ENCODE measurements at places on chromosomes 5 and 9.

DNA sequence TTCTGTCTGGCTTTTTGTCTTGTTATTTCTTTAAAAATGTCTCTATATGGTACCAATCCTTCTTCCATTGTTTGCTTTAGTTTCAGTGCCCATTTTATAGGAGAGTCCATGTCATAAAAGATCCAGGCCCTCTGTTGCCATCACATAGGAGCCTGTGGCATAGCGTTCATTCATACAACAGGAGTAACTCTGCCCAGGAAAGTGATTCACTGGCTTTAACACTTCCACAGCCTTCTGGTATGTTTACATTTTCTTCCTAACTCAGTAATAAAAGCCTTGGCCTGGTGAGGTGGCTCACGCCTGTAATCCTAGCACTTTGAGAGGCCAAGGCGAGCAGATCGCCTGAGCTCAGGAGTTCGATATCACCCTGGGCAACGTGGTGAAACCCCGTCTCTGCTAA lies 519.3 kb upstream of the PTGER4 start:
- DNase-seq, result no peak

DNA sequence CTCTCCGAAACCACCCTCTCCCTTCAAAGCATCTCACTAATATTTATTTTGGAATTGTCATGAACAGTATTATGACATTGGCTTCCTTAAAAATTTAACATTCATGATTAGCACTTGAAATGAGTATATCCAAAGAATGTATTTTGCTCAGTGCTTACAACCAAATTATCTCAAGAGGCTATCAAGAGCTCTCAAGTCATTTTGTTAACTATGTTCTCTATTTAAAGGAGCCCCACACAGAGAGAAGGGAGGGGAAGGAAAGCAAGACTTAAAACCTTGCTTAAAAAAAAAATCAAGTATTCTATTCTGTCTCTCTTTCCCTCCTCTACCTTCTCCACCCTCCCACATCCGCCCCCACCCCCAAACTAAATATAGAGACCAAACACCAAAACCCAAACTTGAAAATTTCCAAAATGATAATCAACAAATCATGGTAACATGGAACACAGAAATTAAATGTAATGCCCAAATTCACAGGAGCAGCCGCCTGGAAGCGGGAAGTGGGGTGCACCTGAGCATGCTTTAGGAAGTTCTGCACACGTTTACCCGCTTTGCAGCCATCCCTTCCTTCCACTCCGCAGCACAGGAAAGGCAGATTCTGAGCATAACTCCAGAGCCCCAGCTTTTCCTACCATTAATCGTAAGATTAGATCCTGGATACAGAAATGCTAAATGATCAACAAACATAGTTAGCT lies 66.9 kb downstream of the EBF1 start:
- no peak for DNase-seq

GRCh38 chr5:178576591-178577351 lies 13.4 kb downstream of the COL23A1 start:
- no peak for DNase-seq

DNA sequence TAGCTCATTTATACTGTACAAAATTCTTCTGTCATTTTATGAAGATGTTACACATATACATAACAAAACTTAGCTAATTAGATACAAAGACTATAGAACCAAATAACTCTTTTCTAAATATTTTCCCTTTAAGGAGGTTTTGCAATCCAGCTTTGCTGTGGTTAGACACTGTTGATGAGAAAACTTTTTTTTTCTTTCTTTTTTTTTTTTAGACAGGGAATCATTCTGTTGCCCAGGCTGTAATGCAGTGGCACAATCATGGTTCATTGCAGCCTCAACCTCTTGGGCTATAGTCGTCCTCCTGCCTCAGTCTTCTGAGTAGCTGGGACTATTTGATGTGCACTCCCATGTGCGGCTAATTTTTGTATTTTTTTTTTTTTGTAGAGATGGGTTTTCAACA lies 38.5 kb upstream of the CDKN2B start:
- no peak for DNase-seq

- no peak for DNase-seq
Observed at GRCh38 chr9:77442436-77442835, 205.7 kb downstream of the GNA14 start.

DNA sequence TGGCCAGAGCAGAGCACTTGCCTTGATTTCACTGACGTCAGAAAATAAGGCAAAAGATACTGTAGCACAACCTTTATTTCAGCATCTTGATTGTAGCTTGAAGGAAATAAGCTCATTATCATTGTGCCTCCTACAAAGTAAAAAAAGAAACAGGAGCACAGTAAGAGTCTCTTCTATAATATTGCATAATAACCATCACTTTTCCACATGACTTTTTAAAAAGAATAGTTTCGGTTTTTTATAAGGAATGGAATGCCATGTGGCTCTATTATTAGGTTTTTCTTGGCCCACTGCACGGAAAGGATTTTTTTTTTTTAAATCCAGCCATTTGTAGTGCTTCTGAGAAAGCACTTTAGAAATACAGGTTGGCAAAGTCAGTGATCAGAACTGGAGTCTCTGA lies 655.3 kb downstream of the LRRC70 start:
- DNase-seq, result no peak

GRCh38 chr9:27595733-27596132 lies 22.5 kb upstream of the C9orf72 start:
- no peak for DNase-seq

DNA sequence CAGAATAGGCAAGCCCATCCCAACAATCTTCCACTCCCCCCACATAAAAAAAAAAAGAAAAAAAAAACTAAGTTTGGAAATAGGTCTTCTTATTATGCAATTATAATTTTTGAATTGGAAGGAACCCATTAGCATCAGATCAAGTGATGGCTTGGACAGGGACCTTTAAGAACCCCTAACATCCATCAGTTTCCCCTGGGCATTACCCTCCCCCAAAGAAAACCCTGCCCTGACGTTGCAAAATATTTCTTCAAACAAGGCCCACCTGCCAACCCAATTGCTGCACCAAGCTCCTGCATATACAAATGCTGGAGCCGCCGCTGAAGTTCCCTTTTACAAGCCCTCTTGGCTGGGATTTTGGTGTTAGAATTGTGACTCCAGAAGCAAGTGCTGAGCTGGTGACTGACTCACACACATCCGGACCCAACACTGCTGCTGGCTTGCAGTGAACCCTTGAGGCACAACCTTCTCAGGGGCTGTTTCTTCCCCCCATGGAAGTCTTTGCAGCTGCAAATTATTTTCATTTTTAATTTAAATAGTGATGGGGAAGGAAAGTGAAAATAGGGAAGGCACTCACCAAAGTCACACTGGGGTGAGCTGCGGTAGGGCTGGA lies 56.1 kb upstream of the AFAP1L1 start:
- no peak for DNase-seq

GRCh38 chr9:106575823-106576222 lies 287.1 kb upstream of the ZNF462 start:
- DNase-seq, result no peak

DNA sequence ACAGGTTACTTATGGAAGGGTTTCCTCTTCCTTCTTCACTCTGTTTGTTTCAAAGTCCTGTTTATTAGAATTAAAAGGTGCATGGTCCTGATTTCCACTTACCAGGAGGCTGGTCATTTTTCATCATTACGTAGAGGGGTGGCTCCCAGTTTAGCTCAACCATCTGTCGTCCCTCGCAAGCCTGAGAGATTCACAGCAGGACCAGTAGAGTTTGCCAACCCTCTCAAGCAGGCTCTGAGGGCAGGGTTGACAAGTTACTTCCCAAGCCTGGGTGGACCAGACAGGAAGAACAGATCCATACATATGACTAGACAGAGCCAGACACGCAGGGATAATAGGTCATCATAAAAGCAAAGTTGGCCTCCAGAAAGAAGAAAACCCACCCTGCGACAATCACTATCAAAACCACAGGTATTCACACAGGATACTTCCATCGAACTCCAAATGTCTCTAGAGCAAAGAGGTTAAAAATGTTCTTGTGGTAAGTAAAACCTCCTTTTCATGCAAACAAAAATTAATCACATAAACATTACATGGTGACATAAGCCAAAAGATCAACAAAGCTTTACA lies 151.9 kb downstream of the ELAVL2 start:
- DNase-seq, result peak; percentile 46

DNA sequence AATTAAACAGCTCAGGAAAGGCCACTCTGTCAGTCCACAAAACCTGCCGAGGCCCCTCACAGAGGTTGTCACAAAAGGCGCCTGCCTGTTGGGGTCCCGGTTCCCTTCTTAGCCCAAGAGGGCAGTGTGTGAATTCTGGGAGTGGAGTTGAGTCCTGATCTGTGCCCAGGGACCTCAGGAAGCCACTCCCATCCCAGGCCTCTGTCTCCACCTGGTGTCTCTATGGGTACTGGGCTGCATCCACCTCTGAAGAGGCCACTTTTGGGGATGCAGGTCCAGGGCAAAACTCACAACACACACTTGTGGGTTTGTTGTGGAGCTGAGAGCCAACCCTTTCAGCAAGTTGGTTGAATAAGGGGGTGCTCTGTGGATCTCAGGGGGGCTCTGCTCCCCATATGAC lies 74.3 kb upstream of the STXBP1 start:
- DNase-seq, result peak; percentile 9

- no peak for DNase-seq
Observed at GRCh38 chr5:137630216-137630971, 105.5 kb downstream of the KLHL3 start.

DNA sequence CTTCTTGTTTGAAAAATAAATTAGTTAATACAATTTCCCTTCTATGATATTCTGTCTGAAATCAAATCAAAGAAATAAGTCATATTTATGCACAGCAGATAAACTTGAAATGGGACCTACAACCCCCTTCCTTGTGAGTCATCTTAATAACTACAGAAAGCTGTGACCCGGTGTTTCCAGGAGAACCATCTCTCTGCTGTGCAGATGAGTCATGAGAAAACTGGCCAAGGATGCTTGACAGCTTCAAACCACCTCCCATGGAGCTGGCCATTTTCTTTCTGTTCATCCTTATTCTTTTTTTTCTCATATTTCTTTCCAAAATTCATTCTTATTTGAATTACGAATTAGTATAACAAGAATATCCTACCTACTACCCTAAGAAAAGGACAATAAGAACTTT lies 43.4 kb upstream of the NR4A3 start:
- no peak for DNase-seq

DNA sequence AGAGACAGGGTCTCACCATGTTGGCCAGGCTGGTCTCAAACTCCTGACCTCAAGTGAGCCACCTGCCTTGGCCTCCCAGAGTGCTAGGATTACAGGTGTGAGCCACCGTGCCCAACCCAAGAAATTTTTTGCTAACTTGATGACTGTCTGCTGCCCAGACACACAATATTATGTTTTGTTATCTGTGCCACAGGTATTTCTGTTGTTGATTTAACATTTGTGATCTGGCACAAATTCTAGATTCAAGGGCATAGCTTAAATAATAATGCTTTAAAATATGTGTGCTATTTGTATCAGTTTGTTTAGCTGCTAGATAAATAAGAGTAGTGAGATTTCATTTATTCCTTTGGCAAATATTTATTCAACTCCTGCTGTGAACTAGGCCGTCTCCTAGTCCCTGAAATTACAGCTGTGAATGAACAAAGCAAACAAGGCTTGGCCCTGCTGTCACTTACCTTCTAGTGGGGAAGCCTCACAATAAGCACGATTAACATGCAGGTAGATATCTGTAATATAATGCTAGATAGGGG lies 35.3 kb downstream of the GAPVD1 start:
- DNase-seq, result no peak

GRCh38 chr5:11007269-11007870 lies 246.3 kb upstream of the DAP start:
- DNase-seq, result no peak

GRCh38 chr5:134124289-134125038 lies 10.0 kb downstream of the TCF7 start:
- no peak for DNase-seq

- no peak for DNase-seq
Observed at GRCh38 chr5:99334936-99335335, 406.1 kb upstream of the CHD1 start.

- no peak for DNase-seq
Observed at GRCh38 chr9:111963995-111964394, 67.4 kb downstream of the UGCG start.

DNA sequence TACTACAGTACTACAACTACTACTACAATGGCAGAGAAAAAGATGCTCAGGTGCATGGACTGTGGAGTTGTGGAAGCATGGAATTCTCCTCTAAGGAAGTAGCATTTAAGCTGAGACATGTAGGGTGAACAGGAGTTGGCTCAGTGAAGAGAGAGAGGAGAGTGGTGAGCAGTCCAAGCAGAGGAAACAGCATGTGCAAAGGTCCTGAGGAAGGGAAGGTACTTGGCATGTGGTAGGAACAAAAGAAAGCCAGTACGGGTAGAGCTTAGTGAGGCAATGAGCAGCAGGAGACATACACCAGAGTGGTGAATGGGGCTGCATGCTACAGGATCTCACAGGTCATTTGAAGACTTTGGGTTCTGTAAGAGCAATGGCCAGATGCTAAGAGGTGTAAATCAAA lies 41.4 kb upstream of the GLRA1 start:
- DNase-seq, result no peak

- DNase-seq, result no peak
Observed at GRCh38 chr5:132223861-132224260, 3.8 kb downstream of the P4HA2 start.

GRCh38 chr5:87393331-87393730 lies 19.4 kb downstream of the CCNH start:
- DNase-seq, result no peak

- DNase-seq, result no peak
Observed at GRCh38 chr5:120882038-120882775, 418.1 kb downstream of the PRR16 start.

GRCh38 chr5:17436350-17436749 lies 61.7 kb upstream of the TAF11L2 start:
- DNase-seq, result no peak

DNA sequence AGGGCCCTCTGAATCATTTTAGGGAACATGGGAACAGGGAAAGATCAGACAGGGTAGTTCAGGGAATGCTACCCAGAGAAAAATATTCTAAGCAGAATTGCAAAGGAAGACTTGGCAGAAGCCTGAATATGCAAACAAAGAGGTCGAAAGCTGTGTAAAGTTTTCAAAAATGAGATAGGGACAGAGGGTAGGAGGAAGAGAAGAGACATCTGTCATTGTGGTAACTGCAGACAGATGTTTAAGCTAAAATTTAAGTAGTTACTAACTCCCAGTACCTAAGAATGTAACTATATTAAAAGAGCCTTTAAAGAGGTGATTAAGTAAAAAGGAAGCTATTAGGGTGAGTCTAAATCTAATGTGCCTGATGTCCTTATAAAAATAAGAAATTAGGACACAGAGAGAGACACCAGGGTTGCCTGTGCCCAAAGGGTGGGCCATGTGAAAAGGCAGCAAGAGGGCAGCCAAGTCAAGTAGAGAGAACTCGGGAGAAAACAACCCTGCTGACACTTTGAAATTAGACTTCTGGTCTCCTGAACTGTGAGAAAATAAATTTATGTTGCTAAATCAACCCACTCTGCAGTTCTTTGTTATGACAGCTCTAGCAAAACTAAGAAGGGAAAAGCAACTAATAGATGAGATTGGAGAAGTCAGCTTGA lies 1647.4 kb upstream of the C9orf72 start:
- DNase-seq, result no peak

- DNase-seq, result no peak
Observed at GRCh38 chr5:163115011-163115410, 322.4 kb upstream of the CCNG1 start.
